ENCODE measurements at places on chromosomes 6 and 20.

DNA sequence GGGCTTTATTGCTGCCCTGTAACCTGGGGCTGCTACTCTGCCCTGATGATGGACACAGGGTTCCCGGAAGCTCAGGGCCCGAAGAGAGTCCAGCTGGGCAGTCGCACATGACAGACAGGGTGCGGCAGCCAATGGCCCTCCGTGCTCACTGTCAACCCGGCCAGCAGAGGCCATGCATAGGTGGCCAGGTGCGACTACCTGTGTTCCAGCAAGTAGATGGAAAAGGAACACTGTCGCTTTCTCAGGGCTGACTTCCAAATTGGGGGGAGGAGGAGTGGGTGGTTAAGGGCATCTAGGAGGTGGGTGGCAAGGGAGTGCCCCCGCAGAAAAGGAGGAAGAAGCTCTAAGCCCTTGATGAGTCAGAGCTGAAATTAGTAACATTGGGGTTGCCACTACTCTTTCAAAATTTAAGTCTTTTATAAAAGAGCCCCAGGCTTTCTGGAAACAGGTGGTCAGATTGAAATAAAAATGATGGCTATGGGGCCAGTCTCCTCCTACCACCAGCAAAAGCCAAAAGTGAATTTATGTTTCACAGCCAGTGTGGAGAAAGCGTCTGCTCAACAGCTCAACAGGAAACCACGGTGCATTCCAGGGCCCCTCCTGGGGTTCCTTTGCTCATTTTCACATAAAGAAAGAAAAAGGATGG lies 2.3 kb upstream of the RAMACL start:
- no peak for DNase-seq

- DNase-seq, result no peak
Measured at GRCh38 chr6:148735989-148736388, 10.8 kb upstream of the UST start.

- no peak for DNase-seq
Measured at GRCh38 chr6:122286512-122286911, 112.9 kb upstream of the HSF2 start.

DNA sequence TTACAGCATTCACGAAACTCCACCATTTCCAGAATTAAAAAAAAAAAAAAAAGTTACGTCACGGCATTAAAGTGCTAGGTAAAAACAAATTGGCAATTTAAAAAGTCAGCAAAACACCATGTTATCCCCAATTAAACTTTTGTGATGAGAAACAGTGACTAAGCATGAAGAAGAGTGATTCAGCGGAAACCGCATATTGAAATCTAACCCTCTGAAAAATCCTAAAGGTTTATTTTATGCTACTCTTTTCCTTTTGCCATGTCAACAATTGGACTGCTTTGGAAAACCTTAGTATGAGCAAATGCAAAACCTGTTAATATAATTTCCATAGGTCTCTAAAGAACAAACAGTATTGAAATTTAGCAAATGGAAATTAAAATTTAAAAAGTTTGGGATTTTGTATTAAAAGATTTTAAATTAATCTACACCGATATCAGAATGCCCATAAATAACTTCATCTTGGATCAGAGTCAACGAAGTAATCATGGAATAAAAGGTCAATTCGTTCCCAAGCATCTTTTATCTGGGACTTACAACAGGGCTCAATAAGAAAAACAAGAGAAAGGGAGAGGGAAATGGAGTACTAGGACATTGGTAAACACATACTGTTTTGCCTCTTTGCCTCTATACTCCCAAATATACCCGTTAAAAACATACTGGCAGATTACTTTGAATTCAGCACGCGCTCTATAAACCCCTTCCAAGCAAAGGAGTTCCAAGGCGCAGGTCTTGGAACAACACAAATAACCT lies 1.1 kb downstream of the FBXO30 start:
- no peak for DNase-seq

- DNase-seq, result no peak
Measured at GRCh38 chr6:31143148-31143547, 4.3 kb upstream of the PSORS1C2 start.

- no peak for DNase-seq
Measured at GRCh38 chr20:4613184-4613583, 108.5 kb upstream of the PRND start.

DNA sequence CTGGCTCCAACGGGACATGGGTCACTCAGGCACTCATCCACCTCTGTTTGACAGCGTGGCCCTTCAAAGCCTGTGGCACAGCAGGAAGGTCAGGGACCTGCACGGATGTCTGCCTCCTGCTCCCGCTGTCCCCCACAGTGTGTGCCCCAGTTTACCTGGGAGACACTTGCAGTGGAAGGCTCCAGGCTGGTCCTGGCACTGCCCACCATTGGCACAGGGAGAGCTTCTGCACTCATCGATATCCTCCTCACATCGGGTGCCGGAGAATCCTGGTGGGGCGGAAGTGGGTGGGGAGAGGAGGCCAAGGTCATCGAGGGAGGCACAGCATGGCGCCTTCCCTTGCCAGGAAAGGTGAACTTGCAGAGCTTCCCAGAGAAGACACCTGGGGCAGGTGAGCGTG lies 6.9 kb downstream of the NOTCH4 start:
- no peak for DNase-seq
